ENCODE measurements at places on chromosomes 3 and 15.

GRCh38 chr15:91942720-91943394 is 89.3 kb downstream of the SLCO3A1 start:
- DNase-seq: no peak

DNA sequence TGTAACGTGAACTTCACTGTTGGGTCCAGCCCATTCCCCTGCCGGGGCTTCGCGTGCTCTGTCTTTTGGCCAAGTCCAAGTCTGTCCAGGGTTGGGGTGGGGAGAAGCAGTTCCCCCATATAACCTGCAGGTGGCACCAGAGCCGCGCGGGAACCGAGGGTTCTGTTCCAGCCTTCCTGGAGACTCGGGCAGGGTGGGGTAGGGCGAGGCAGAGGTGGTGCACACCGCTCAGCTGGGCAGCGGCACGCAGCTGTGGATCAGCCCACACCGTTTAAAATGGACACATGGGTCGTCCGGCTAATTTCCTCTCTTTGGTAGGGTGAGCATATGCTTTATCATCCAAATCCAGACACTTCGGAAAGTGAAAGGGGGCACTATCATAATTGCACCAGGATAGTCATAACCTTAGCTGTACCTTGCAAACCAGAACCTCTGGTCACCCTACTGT is 118.1 kb downstream of the TBC1D2B start:
- peak; percentile 93 for DNase-seq

GRCh38 chr3:88713233-88713691 is 394.2 kb upstream of the EPHA3 start:
- no peak for DNase-seq

- DNase-seq: no peak
These were observed 35.9 kb downstream of the CFAP91 start for GRCh38 chr3:119738741-119739140.

DNA sequence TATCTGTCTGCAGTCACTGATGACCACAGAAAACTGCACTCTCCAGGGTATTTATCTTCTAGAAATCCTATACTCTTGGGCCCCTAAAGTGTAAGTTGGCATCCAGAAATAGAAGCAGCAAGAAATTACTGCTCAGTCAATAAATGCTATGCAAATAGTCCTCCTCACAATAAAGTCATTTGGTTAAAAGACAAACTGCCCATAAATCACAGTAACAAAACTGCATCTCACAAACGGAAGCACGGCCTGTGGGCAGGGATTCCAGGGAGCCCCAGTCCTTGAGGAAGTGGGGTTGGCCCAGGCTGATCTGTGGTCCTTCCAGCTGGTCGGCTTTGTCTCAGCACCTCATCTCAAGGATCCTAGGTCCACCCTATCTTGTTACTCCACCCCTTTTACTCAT is 29.7 kb upstream of the SPATA12 start:
- DNase-seq: no peak

- no peak for DNase-seq
These were observed 86.6 kb downstream of the GAP43 start for GRCh38 chr3:115709931-115710330.

DNA sequence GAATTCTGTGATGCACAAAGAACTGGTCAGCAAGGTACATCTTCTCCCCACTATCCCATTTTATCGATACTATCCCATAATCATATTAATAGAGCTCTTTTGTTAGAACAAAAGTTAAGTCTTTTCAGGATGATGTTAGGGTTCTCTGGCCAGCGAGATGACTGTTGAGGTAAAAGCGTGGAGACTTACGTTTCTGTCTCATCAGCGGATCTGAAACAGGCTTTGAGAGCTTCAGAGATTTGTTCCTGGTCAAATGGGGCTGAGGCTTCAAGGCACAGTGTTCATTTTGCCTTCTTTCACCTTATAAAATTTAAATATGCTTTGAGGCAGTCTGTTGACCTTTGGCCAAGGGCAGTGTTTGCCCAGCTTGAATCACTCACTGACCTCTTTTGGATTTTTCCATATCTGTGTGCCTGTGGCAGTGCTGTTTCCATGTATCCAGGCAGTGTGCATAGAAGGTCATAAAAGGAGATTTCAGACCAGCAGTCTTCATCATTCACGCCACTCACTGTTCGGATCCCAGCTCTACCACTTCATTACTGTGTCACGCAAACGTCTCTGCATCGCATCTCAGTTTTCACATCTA is 3.1 kb downstream of the ADAMTSL3 start:
- no peak for DNase-seq

DNA sequence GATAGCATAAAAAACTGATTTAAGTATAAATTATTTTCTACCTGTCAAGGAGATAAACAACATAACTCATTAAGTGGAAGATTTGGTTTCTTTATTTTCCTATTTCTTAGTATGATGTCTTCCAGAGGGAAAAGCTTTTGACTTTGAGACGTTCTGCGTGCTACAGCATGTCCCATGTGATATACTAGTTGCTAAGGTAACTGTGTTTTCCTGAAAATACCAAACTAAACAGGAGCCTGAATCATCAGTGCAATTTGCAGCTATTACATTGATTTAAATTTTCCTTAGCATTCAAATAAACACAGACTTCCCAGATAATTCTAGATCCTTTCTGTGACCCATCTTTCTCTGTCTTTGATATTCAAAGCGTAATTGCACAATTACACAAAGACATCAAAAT is 117.7 kb upstream of the P2RY1 start:
- no peak for DNase-seq
